ENCODE measurements at places on chromosomes 6 and 20.
A peak's percentile ranks its signal among the peaks of the same experiment; 100 is the strongest.

DNA sequence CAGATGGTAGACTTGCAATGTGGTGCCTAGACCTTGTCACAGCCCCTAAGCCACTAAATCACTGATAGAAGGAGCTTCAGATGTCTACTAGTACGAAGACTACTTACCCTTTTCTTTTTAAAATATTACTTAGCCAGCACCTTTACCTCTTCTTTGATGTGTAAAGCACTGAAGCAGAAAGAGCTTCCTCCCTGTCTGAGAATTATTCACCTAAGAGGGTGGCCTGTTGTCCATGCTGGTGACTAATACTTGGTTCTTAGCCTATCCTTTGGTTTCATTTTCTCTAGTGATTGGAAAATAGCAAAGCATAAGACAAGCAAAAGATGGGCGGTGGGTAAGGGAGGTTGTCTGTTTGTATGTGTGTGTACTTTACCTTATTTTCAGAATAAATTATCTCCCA lies 794.6 kb downstream of the TFAP2A start:
- no peak for DNase-seq

DNA sequence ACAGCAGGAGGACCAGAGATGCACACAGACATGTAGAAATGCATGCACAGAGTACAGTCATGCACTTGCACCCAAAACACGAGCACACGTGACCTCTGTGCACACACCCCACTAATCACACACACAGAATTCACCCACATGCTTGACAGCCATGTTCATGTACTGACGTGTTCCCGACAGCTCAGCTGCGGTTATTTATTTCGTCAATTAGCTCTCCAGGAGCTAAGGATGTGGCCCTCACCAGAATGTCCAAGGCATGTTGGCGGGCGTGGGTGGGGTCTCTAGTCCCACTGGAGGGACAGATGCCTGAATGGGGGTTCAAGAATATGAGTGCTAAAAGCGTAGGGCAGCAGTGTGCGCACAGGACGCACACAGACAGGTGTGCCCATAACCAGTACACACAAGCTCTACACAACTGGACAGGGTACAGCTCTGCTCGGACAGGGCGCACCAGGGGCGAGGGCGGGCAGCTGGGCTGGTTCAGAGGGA lies 571 bp upstream of the PRPF6 start:
- DNase-seq = no peak

DNA sequence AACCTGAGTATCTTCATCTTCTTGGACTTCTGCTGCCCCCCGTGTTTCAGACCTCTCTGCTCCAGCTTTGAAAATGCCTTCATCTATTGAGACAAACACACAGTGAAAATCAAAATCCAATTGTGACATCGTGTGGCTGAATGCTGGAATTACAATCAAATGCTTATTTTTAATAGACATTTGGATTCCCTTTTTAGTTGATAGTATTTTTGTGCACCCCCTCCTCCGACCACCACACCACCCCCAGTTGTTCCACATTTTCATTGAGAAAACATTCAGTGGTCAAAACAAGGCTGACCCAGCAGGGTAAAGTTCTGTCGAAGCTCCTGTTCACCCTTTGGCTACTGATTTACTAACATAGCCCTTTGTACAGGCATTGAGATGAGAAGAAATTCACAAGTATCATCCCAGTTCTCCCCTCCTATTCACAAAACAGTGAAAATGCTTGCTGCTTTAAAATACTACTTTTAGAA lies 79.0 kb downstream of the NRSN1 start:
- DNase-seq = peak; percentile 23

- DNase-seq = no peak
These were observed 90.7 kb downstream of the TRMT6 start for GRCh38 chr20:5859608-5860007.

DNA sequence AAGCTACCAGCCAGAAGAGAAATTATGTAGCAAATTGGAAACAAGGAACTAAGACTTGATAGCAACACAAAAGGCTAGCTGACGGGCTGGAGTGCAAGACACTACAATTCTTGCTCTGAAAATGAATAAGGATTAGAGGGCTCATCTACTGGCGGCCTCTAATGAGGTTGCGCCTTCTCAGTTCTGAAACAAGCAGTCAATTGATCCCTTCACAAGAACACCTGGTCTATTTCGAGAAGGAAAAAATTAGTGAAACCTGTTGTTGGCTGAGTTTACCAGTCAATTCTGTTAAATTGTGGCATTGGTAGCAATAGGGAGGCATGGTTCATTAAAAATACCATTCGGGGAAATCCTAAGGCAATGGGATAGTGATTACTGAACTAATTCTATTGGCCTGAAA lies 74.8 kb upstream of the JARID2 start:
- no peak for DNase-seq

DNA sequence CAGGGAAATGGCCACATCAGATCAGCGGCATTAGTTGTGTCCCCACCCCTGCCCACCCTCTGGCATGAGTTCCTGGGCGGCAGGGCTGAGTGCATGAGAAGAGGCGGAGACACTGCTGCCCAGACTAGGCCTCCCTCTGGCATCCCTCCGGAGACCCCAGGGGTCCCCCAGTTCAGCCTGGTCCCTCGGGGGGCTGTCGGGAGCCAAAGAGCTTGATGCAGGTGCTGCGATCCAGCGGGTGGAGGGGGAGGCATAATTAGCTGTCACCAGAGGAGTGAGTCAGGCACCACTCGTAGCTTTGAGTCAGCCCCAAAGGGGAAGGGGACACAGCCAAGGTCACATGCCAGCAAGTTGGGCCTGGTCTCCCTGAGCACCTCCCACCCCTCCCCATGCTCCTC lies 34.5 kb downstream of the DLGAP4 start:
- no peak for DNase-seq

DNA sequence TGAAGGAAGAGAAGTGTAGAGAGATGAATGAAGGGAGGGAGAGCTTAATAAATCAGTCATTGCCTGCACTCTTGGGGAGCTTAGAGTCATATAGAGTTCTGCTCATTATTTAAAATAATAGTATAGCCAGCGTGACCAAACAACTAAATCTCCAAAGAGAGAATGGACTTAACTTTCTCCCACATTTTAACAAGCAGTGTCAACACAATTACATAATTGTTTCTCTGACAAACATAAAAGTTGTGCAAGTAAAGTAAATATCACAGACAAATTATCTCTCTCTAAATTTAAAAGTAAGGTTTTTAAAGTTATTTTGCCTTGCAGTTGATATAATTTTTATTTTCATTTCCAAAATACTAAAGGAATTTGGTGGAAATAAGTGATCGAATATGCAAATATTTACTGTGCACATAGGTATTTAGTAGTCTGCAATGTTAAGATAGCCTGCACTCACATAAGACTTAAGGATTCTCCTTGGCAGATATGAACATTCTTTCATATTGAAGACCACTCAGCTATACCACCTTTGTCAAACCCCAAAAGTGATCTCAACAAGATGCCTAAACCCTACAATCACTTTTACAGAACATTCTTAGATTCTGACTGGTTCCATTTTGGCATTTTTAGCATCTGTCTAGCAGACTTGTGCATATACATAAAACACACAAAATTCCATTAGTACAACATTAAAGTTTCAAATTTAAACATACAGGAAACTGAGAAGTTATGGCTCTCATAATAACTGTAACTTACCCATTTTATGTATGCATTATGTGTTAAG lies 67.7 kb downstream of the KIF6 start:
- no peak for DNase-seq

DNA sequence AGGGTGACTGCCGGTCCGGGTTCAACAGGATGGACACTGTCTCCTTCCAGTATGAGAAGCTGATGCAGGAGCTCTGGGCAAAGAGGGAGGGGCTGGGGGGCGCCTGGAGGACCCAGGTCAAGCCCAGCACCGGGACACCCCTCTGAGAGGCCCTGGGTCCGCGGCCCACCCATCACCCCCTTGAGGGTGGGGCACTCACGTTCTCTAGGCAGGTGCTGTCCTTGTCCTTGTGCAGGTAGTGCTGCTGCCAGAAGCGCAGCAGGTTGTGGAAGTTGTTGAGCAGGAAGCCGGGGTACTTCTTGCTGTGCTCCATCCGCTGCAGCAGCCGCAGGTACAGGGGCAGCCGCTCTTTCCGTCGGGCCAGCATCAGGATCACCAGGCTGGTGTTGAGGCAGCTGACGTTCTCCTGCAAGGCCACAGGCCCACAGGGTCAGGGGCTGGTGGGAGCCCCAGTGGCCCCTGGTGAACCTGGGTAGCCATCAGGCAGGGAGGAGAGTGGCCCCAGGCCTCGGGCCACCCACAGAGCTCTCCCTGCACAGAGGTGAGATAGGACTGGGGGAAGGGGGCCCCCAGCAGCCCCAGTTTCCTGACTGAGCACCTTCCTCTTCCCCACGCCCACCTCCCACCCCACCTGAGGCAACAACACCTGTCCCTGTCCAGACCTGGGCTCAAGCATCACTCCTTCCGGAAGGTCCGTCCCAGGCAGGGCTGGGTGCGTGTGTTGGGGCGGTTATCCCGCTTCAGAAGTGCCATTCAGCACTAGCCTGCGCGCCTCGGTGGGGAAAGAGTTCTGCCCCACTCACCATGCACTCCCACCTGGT lies 47.8 kb downstream of the MYH7B start:
- no peak for DNase-seq

DNA sequence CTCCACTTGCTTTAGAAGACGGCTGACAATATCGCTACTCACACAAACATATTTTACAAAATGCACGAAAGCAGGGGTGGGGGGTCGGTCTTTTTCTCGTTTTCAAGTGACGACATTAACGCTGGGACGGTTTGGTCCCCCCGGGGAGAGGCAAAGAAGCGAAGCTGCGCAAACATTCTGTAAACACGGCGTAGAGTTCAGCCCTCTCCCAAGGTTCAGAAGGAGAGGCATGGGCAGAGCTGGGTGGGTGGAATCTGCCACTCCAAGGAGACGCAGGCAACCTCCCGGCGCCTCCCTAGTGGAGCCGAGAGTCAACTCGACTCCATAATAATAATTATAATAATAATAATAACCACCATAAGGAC lies 2.4 kb downstream of the NKX2-2 start:
- DNase-seq = no peak

DNA sequence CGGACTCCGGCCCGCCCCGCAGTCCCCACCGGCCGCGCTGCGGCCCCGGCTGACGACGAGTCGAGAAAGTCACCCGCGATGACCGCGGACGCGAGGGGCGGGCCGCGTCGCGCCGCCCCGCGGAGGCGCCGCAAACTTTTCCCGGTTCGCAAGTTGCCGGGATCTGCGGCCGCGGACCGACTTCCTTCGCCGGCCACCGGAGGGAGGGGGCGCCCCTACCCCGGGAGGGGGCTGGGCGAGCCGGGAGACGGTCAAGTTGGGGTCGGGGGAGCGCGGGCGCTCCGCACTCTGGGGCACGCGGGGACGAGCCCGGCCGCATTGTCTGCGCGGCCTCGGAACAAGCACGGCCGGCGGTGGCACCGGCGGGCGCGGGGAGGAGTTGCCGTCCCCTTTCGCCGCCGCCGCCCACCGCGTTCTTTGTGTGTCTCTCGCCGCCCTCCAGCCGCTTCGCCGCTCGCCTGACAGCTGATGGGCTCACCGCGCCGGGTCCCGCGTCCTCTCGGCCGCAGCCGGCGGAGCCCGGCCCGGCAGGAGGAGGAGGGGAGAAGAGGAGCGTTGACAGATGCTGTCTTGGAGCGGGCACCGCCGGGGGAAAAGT lies 131.6 kb downstream of the OGFRL1 start:
- DNase-seq = no peak

DNA sequence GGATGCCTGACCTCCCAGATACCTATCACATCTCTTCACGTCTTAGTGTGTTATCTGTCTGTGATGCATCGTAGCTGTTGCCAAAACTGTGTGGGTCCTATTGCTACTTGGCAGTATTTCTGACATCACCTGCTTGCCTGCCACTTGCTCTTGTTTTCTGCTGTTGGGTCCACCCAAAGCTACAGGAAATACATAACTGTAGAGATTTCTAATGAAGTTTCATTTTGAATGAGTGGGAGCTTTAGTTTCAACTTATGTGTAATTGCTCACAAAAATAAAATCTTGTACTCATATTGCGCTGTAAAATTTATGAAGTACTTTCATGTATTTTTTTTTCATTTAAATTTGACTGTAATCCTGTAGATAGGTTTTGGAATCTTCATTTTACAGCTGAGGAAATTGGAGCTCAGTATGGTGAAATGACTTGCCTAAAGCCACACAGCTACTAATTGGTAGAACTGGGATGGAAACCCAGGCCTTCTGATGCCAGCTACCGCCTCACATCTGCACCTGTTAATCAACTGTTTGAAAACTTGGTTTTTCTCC lies 113.6 kb upstream of the MAN1A1 start:
- no peak for DNase-seq

DNA sequence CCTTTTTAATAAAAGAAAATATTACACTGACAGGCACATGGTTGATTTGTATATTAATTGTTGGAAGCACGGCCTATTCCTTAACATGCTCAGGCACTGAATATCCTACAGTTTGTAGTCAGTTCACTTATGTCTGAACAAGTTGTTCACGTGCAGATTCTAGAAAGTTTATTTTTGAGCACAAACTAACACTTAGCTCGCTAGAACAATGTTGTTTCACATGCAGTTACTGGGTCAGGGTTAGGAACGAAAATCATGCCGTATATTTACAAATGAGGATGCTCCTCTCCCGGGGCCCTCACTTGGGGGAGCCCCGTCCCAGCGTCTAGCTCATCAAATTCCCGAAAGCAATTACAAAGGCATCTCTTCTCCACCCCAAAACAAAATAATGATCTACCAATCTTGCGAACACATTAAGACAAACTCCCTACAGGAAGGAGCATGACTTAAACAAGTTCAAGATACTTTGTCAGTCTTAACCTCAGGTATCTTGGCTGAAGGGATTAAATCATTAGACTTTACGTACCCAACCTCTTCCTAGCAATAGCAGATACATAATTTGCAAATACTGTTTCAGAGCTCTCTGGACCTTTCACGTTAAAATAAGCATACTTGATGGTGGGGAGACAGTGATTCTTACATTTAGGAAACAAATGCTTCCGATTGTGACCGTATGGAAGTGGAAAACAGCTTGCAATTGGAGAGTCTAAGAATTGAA lies 1.5 kb downstream of the MAP7 start:
- no peak for DNase-seq

DNA sequence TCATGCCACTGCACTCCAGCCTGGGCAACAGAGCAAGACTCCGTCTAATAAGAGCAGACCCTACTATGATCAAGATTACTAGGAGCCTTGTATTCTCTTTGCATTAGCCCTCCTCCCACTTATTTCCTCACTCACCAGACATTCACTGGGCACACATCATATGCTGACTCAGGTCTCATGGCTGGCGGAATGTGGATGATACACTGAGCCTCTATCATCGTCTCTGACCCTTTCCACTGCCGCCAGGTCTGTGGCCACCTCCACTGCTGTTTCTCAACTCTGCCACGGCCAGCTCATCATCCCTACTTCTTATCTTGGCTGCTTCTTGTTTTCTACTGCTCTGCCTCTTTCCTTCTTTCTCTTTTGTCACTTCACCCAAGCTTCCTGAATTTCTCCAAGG lies 161.0 kb downstream of the BACH2 start:
- no peak for DNase-seq

- no peak for DNase-seq
These were observed 47.3 kb downstream of the LRRN4 start for GRCh38 chr20:6006603-6006949.

GRCh38 chr6:14276667-14277404 lies 159.3 kb downstream of the CD83 start:
- DNase-seq = no peak

Data from smooth muscle cell of the brain vasculature (primary cell).